ENCODE measurements at places on chromosomes 13 and 19.

DNA sequence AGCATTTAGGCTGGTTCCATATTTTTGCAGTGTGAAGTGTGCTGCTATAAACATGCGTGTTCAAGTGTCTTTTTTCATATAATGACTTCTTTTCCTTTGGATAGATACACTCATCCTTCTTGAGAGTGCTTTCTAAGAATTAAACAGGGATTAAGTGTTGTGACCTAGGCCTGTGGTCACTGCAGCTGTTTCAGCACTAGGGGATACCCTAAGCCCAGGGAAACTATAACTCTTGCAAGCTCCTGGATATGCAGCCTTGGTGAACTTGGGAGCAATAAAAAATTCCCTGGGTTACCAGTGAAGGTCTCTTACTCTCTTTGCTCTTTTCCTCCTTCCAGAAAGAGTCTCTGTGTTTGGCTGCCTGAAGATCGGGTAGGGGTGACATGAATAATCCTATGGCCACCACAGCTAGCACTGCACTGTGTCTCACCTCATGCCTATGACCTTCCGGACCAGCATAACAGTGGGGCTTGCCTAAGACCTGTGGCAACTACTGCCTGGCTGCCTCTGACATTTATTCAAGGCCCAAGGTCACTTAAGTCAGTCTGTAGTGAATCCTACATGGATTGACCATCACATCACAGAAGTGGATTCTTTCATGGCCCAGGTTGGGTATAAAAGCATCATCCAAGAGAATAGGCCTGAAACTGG is 799.7 kb downstream of the DACH1 start:
- no peak for DNase-seq

DNA sequence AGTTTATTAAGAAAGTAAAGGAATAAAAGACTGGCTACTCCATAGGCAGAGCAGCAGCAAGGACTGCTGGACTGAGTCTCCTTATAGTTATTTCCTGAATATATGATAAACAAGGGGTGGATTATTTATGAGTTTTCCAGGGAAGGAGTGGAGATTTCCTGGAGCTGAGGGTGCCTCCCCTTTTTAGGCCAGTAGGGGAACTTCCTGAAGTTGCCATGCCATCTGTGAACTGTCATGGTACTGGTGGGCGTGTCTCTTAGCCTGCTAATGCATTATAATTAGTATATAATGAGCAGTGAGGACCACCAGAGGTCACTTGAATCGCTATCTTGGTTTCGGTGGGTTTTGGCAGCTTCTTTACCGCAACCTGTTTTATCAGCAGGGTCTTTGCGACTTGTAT is 13.5 kb downstream of the ZSCAN5A start:
- DNase-seq = no peak

DNA sequence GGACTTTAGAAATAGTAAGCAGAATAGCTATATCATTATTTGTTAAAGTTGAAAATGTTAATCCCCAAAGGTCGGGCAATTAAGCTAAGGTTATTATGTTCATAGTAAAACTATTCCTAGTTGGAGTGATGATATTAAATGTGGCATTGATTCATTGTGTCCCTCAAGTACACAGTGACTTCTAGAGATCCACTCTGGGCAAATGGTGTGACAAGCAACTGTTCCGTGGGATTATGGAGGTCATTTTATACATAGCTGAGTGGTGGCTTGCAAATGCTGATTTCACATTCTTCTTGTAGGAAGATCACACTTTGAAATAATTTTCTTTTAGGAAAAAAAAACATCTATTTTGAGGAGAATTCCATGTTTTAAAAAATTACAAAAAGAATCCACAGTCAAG is 317.8 kb downstream of the ATP8A2 start:
- no peak for DNase-seq

DNA sequence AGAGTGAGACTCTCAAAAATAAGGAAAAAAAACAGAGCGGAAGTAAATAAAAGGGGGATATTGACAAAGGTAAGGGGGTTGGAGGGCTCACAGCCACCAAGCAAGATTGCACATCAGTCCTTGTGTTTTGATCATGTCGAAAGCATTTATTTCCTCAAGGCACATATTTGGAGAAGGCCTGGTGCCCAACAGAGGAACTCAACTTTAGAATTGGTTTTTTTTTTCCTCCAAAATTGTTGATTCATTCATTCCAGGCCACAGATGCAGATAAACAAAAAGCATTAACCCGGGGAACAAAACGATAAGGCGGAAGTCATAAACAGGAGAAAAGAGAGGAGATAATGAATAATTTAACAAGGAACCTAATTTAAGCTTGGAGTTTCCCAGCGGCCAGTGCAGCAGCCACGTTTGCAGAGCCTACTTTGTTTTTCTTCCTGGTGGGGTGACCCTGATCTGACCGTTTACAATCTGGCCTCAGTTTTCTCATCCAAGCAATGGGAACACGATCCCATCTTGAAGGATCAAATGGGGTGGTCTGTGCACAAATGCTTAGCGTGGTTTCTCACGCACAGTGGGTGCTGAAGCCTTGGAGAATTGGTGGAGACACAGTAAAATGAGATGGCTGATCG is 2.1 kb upstream of the PTPRS start:
- DNase-seq = no peak

DNA sequence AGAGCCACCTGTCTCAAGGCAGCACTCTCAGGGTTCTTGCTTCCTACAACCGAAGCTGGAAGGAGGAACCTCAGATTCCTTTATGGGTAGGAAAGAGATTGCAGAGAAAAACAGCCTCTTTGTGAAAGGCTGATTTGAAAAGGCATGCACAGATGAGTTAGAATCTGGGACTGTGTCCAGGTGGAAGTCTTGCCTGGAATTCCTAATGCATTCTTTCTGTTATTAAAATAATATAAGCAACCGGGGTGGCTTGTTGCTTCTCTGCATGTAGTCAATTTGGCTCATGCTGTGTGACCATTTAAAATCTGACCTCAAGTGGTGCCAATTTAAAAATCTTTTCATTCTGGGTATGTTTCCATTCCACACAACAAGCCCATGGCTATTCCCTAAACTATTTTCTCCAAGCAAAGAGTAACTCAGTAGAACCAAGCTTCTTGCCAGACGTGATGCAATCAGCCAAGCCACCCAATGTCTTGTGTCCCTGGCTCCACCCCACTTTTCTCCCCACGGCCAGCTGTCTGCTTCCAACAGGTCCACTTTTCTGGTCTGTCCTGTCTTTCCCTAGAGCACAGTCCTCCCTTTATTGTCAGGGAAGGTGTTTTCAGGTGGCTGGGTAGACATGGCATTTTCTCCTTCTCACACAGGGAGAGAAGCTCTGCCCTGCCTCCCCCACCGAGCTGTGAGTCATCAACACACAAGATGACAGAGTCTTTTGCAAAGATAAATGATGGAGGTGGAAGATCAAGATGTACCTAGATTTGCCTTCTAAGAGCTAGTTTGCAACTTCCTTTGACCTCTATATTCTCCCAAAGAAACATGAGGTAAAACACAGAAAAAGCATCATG is 394.3 kb downstream of the FOXO1 start:
- DNase-seq = no peak
